ENCODE measurements at places on chromosomes 1 and 21.

- no peak for DNase-seq
These were observed 777 bp downstream of the LRRC41 start for GRCh38 chr1:46302641-46303037.

GRCh38 chr1:30437059-30437576 is 286.3 kb downstream of the MATN1 start:
- no peak for DNase-seq

DNA sequence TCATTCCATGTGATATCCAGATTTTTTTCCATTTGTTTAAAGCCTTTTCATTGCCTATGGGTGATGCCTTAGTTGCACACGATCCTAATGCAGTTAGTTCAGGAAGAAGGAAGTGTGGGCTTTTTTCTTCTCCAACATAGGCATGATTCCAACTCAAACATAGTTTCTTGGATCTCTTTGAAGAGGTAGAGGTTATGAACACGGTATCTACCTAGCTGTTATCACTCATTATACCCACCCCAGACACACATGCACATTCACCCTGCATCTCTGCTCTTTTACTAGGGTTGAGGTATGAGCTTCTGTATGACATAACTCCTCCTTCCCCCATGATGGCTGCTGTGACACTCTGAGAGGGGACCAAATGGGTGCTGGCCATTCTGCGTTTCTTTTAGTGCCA is 122.1 kb upstream of the ZNF648 start:
- DNase-seq: no peak

- no peak for DNase-seq
These were observed 188.9 kb downstream of the ZNF648 start for GRCh38 chr1:181872562-181872961.

DNA sequence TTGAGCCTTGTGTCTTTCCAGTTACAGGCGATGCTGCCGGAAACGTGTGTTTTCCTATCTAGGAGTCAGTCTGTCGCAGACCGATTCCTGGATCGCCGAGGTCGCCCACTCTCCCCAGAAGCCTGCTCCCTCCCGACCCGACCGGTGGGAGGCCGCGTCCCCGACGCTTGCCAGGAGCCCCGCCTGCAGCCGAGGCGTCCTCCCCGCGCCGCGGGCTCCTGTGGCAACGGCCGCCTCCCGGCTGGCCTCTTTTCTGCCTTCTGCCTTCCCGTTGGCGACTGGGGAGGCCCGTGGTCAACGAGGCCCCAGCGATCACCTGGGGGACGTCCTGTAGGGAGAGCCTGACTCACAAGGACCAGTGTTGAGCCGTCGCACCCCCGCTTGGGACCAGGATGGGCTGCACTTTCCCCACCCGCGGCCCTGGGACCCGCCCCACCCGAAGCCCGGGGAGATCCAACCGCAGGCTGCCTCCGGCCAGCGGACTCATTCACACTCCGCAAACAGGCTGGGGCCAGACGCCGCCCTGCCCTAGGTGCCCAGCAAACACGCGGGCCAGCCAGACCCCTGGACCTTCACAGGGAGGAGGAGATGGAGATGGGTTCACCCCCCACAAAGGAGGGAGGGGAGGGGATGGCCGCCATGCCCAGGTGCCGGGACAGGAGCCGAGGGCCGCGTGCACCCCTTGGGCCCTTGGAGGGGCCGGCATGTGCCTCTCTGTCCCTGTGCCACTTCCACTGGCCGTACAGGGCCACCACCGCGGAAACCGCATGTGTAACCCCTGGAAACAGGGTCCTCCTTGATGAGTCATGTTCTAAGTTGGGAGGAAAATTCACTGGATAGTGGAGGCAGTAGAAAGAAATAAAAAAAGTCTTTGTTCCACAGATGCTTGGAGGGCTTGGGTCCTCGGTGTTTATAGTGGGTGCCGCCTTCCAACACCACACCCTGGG is 7.2 kb upstream of the COL6A1 start:
- no peak for DNase-seq

DNA sequence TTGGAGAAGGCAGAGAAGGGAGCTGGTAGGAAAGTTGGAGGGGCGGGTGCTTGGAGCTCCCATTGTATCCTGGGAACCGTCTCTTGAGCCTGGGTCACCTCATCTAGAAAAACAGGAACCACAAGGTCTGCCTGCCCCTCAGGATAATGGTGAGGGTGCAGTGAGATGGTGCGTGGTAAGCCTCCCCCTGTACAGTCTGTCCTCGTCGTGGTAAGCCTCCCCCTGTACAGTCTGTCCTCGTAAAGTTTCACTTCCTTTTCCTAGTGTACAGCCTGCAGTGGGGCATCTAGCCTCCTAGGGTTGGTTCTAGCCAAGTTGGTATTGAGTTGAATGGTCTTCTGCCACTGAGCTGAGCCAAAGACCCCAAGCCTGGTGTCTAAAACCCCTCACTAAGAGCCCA is 66.5 kb upstream of the IGSF21 start:
- DNase-seq: no peak

DNA sequence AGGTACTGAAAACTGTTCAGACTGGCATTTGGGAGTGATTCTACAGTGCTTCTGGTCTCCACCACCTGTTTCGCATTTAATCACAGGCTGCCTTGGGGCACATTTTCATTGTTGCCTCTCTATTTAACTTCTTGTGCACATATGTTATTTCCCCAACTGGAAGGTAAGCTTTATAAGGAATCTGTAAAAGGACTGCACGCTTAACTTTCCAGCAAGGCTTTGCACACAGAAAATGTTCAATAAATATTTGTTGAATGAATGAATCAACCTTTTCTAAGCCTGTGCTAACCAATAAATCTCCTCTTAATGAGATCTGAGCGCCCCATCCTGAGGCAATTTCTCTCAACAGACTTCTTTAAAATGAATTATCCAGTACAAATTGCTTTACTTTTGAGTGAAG is 84.3 kb upstream of the ARHGAP29 start:
- DNase-seq: no peak

GRCh38 chr1:39380036-39380435 is 111.4 kb upstream of the BMP8A start:
- DNase-seq: no peak

GRCh38 chr1:116710420-116711262 is 43.1 kb upstream of the IGSF3 start:
- DNase-seq: no peak

DNA sequence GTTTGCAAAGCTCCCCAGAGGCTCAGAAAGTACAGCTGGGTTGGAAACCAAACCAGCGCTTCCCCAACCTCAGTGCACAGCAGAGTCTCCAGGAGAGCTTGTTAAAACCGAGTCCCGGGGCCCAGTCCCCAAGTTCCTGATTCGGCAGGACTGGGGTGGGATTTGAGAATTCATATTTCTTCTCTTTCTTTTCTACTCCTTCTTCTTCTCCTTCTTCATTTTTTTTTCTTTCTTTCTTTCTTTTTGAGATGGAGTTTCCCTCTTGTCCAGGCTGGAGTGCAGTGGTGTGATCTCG is 136.8 kb downstream of the PGBD5 start:
- DNase-seq: no peak

- no peak for DNase-seq
These were observed 313.0 kb upstream of the PLXNA2 start for GRCh38 chr1:208557046-208557722.

DNA sequence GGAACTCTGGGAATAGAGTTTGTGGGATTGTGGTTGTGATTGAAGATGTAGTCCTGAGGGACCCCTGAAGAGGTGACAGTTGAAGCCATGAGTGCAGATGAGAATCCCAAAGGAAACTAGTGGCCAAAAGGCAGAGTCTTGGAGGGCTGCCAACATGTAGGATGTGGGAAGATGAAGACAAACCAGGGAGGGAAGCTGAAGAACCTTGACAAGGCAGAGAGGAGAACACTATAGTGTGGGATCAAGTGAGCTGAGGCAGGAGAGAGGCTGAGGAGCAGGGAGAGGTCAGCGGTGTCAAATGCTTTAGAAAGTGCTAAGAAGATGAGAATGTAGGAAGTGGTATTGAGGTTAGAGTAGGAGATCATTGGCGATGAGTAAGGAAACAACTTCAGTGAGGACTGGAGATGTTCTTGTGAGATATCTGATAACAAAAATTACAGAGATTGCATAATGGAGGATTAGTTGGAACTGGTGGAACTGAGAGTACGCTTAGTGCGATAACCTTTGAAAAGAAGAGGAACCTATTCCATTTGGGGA is 88.5 kb upstream of the VCAM1 start:
- no peak for DNase-seq

GRCh38 chr1:60345621-60346020 is 272.1 kb upstream of the C1orf87 start:
- DNase-seq: no peak

DNA sequence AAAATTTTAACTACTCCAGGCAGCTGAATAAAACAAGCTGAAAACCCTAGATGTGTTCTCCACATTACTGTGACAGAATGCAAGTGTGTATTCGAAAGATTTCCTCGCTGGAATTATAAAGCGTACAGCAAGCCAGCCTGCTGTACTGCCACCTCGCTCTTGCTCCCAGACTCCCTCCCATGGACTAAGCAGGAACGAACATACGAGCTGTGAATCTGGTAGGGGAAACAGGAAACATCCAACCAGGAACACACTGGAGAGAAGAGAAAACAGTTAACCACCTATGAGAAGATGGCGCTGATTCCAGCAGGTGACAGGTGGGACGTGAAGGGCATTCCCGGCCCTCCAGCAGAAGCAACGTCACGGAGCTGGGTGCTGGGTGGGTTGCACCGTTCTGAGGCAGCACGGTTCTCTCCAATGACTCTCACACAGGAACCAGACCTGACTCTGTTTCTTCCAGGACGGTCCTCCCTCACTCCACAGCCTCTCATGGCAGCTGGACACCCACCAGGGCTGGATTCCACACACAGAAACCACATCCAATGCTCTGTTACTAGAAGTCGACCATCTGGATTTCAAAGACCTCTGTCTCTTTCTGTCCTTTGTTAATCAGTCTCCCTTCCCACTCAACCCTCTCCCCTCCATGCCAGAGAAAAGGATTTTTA is 219.2 kb downstream of the RERE start:
- no peak for DNase-seq

DNA sequence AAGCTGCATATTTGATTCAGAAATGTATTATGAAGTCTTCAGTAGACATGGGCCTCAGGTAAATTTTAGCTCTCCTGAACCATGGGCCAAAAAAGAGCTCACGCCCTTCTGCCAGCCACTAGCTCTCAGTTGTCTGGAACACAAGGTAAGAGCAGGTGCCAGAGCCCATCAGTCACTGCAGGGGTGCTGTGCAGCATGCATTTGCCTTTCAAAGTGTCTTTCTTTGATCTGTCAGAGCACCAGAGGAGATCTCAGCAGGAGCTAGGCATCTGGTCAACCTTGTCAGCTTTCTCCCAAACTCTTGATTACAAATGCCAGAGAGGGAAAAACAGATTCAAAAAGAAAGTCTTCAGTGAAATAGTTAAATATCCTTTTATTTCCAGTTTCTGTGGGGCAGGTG is 332.3 kb downstream of the COL11A1 start:
- no peak for DNase-seq

DNA sequence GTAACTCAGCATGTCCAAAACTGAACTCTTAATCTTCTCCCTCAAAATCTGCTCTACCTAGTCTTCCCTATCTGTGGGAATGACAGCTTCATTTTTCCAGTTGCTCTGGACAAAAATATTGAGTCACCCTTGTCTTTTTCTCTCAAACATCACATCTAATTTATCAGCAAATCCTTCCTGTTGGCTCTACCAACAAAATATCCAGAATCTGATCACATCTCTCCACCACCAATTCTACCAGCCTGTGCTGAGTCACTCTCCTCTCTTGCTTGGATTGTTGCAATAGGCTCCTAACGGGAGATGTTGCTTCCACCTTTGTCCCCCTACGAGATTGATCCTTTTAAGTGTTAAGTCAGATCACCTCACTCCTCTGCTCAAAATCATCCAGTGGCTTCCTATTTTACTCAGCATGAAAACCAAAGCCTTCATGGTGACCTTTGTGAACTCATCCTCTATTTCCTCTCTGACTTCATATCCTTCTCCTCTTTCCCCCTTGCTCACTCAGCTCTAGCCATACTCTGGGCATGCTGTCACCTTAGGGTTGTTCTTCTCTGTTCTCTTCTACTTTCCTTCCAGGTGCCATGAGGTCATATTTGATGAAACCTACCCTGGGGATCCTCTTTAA is 21.5 kb upstream of the SMYD2 start:
- no peak for DNase-seq

DNA sequence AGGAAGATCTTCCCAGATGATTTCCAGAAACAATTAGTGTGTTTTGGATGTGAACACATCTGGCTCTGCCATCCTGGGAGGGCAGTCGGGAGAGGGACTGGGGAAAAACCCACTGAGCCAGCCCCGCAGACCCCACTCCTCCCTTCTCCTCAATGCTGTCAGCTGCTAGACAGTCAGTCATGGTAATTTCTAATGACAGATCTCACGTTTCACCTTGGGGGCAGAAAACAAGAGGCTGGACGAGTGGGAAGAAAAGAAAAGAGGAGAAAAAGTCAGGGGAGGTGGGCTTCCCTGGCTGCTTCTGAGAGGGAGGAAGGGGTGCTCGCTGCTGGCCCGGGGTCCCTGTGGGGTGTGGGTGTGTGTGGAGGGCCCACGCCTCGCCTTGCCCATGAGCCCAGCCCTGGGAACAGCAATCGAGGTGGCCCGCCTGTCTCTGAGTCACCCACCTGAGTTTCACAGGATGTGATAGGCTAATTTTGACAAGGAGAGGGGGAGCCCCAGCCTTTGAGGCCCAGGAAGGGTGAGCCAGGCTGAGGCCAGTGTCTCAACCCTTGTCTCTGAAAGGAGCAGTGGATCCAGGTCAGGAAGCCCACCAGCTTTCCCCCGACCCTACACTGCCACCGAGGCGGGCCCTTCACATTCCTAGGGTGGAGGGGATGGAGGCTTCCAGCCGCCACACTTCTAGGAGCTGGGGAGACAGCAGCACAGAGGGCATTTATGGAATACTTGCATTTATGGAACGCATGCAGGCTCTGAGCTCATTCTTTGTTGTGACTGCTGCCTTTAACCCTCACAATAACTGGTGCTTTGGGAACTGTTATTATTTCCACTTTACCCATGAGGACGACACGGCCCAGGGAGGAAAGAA is 49.1 kb upstream of the IFNLR1 start:
- no peak for DNase-seq

GRCh38 chr21:39531840-39532239 is 80.1 kb downstream of the SH3BGR start:
- no peak for DNase-seq

DNA sequence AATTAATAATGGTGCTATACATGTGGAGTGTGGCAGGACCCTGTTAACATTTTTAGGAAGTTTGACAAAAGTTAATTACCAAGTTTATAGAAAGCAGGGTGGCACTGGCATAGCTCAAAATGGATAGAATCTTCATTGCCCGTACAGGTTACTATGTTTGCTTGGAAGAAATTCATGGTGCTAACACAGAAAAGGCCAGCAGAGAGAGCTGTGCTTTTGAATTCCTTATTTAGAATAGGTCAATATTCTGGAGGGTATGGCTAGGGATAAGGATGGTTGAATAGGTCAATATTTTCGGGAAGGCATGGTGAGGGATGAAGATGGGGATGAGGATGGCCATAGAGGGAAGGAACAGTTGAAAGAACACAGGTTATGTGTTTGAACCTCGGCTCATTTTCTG is 345.1 kb downstream of the LMO4 start:
- no peak for DNase-seq

DNA sequence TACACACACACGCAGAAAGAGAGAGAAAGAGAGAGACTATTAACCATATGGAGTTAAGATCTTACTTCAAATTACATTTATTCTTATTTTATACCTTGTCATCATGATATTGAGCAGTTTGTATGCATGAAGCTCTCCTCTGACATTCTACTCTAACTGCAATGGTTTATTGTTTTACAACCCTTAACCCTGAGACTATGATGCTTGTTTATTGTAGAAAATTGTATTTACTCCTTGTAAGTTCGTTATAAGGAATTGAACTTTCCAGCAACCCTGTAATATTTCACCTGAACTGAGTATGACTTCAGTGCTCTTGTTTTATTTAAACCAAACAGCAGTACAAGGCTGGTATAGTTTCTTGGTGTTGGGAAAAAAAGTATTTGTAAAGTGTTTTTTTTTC is 18.6 kb upstream of the PTPRF start:
- no peak for DNase-seq

All from AG09319 (cell line).